ENCODE measurements at places on chromosomes 1 and 21. TPM values are rescaled to one million over a fixed set of nuclear protein-coding genes. Genes with fewer than 3 reads are reported as not detected.
A peak's percentile ranks its signal among the peaks of the same experiment; 100 is the strongest.

The PPM1J gene
- total RNA-seq, result not detected

- H3K27me3 ChIP-seq, result no peaks in the 10 kb centered on the region
- H3K27ac ChIP-seq, result no peak overlapping the region
- H3K4me1 ChIP-seq, result peaks cover 8% of the 10 kb centered on the region
- H3K36me3 ChIP-seq, result no peaks in the 10 kb centered on the region
- no peak for DNase-seq
Observed at GRCh38 chr1:212205843-212206242, 79.4 kb upstream of the PPP2R5A start.

DNA sequence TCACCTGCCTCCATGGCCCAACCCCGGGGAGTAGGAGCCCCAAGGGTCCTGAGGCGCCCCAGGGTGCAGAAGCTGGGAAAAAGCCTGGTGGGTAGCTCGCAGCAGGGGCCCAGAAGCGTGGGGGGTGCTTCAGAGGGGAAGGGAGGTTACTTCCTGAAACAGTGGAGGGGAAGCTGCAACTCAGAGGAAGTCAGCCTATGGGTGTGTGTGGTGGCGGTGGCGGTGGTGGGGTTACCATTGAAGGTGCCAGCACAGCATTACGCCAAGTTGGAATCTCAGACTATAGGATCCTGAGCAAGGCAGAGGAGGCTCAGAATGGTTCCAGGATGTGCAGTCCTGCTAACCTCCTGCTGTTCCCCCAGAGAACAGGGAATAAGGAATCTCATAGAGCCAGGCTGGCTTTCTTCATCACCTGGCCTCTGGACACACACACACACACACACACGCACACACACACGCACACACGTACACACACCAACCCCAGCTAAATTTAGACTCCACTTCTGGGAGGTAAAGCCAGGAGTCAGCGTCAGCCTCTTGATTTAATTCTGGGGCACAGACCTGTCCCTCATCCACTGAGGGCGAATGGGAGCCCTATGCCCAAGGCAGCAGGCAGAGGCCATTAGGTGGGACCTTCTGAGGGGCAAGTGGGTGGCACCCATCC, 1.3 kb downstream of the DENND4B start:
- peak overlapping the region; percentile 100 for H3K4me3 ChIP-seq
- H3K36me3 ChIP-seq, result peaks cover 80% of the 10 kb centered on the region
- no peak for DNase-seq
- H3K4me1 ChIP-seq, result peaks cover 23% of the 10 kb centered on the region
- no peaks in the 10 kb centered on the region for H3K27me3 ChIP-seq

DNA sequence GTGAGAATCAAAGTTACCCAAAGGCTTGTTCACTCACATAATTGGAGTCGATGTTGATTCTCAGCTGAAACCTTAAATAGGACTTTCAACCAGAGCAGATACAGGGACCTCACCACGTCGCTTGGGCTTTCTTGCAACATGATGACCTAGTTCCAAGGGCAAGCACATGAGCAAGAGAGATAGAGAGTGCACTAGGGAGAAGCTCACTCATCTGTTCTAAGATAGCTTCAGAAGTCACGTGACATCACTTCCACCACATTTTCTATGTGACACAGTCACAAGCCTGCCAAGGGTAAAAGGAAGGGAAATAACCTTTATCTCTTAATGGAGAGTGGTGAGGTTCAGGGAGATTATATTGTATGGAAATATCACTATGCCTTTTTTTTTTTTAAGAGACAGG, 470.1 kb upstream of the PLXNA2 start:
- H3K27ac ChIP-seq, result no peak overlapping the region
- H3K36me3 ChIP-seq, result no peaks in the 10 kb centered on the region
- H3K4me3 ChIP-seq, result no peak overlapping the region
- H3K4me1 ChIP-seq, result no peaks in the 10 kb centered on the region
- H3K27me3 ChIP-seq, result no peaks in the 10 kb centered on the region

The IFI44L gene
- total RNA-seq, result 0.56 TPM

The LY9 gene
- not detected for total RNA-seq

DNA sequence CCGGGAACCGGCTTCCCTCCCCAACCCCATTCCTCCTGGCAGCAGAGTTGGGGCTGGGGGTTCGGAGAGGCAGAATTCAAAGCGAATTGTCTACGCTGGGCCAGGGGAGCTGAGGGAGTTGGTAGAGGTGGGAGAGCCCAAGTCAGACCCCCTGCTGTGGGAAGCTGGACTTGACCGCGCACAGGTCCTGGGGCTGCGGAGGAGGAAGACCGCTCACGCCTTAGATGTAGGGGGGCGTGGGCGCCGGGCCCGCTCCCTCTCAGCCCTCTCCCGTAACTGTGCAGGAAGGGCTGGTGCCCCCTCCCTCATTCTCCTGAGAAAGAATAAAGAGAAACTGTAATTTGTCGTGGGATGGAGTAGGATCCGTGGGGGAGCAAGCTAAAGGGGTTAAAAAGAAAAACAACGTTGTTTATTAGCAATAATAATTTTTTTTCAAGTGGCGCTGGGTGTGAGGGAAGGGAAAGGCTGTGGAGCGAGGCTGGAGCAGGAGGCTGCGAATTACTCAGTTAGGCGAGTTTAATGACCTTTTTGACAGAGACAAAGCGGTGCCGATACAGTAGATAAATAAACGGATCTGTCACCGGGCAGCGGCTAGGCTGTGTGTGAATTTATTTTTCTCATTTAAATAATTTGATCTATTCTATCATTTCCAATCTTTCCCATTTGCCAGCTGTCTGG, 838 bp upstream of the GRIK3 start:
- no peak overlapping the region for H3K27ac ChIP-seq
- H3K4me1 ChIP-seq, result no peaks in the 10 kb centered on the region
- H3K27me3 ChIP-seq, result peaks cover 66% of the 10 kb centered on the region
- H3K4me3 ChIP-seq, result no peak overlapping the region

DNA sequence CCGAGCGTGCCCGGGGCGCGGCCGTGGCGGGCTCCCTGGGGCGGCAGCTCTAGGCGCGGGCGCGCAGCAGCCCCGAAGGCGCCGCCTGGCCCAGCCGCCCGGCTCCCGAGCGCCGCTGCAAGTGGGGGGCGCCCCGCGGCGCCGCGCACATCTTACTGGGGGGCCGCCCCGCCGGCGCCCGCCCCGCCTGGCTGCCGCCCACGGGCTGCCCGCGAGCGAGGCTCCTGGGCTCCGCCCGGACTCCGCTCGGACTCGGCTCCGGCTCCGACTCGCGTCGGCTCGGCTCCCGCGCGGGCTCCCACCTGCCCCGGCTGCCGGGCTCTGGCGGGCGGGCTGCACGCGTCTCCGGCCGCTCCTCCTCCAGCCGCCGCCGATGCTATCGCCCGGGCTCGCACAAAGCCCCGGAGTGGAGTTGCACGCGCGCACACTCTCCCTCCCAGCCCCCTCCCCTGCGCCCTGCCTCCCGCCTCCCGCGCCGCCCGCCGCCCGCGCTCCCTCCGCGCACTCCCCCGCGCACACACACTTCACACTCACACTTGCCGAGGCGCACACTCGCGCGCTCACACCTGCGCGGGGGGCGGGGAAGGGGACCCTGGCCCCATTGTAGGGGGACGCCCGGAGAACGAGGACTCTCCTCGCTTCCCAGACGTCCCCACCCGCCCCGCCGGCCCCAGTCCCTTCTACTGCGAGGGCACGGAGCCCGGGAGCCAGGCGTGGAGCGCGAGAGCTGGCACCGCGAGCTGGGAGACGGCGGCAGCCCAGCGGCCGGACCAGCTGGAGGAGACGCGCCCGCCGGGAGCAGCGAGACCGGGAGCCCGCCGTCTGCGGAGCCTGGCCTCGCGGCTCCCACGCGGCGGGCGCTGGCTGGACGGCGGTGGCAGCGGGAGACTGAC, at the start of gene GRIK3:
GRIK3 (minus strand) TSS at position 395 of the 893 bp plus-strand sequence. CDS start 407 bp downstream, outside the sequence.
- H3K4me3 ChIP-seq, result no peak within 1 kb of the TSS
- no peak for DNase-seq
- no peak within 1 kb of the TSS for H3K27ac ChIP-seq
- H3K4me1 ChIP-seq, result no peaks in the 10 kb centered on the region
- no peaks in the 10 kb centered on the region for H3K36me3 ChIP-seq
- peaks cover 71% of the 10 kb centered on the region for H3K27me3 ChIP-seq

GRCh38 chr1:18211764-18212163, 104.2 kb downstream of the IGSF21 start:
- peaks cover 9% of the 10 kb centered on the region for H3K27me3 ChIP-seq
- H3K4me3 ChIP-seq, result no peak overlapping the region
- H3K36me3 ChIP-seq, result no peaks in the 10 kb centered on the region
- no peaks in the 10 kb centered on the region for H3K4me1 ChIP-seq
- no peak for DNase-seq

DNA sequence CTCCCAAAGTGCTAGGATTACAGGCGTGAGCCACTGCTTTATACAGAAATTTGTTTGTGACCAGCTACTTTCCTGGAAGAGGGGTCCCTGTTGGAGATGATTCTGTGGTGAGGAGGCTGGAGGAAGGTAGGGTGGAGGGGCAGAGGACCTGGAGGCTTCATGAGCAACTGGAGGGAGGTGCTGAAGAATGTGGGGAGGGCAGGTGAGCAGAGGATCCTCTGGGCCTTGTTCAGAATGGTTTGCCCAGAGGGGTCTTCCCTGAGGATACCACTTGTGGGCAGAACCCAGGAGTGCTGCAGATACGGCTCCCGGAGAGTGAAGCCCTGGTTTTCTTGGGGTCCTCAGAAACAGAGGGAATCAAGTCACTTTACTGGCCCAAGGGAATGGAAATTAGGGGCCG, 67.2 kb upstream of the WDR26 start:
- H3K27me3 ChIP-seq, result no peaks in the 10 kb centered on the region
- DNase-seq, result no peak
- no peak overlapping the region for H3K27ac ChIP-seq

GRCh38 chr1:168751195-168751650, 22.2 kb upstream of the DPT start:
- H3K4me1 ChIP-seq, result no peaks in the 10 kb centered on the region
- no peak overlapping the region for H3K27ac ChIP-seq
- no peaks in the 10 kb centered on the region for H3K36me3 ChIP-seq
- H3K4me3 ChIP-seq, result no peak overlapping the region
- no peaks in the 10 kb centered on the region for H3K27me3 ChIP-seq

DNA sequence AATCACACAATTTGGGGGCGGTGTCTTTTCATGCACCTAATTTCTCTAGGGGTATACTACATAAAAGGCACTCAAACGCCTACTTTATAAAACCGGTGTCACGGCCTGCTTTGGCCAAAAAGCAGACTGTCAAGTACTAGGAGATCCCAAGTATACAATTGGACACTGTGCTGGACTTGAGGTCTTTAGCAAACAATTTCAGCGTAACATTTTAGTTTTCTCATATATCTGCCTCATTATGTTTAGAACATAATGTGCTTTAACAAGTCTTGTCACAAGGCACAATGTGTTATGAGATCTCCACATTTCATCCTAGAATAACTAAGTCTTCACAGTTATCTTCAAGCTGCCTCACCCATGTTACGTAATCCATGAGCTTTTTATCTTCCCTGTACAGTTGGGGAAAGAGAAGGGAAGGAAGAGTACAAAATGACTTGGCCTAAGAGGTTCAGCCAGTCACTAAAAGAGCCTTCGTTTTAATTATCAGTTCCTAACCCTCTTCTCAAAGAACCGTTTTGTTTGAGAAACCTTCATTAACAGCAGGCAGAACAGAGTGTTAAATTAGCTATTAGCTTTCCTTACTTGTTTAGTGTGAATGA, 1.7 kb downstream of the SSX2IP start:
- no peaks in the 10 kb centered on the region for H3K36me3 ChIP-seq
- no peak for DNase-seq
- no peaks in the 10 kb centered on the region for H3K27me3 ChIP-seq
- H3K4me1 ChIP-seq, result peaks cover 10% of the 10 kb centered on the region
- H3K27ac ChIP-seq, result no peak overlapping the region

DNA sequence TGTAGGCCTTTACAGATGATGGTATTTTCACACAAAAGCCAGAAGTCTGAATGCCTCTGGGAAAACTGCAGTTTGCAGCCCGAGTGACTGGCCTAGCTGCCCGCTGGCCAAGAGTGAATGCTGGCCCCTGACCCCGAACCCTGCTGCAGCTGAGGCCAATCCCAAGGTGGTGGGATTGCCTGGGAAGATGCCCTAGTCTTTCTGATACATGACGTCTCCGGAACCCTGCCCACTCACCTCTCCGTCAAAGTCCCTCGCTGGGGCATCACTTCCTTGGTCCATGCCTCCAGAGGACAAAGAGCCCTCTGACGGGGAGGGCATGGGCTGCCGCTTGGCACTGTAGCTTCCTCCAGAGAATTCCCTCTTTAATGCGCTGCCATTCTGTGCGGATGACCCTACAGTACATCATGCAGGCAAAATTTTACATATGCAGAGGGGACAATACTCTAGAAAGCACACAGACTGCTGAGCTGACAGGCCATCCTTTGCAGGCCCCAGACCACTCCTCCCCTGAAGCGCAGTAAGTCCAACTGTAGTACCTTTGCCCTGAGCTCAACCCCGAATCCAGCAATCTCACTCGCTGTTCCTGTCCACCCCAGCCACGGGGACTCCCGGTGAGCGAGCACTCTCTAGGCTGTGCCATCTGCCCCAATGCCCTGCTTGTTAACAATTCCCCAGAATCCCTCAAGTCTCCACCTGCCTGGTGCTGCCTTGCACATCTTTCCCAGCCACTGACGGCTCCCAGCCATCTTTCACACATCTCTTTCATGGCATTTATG, 54.7 kb downstream of the COQ8A start:
- peaks cover 19% of the 10 kb centered on the region for H3K36me3 ChIP-seq
- H3K27ac ChIP-seq, result no peak overlapping the region
- no peak overlapping the region for H3K4me3 ChIP-seq
- no peaks in the 10 kb centered on the region for H3K4me1 ChIP-seq
- no peaks in the 10 kb centered on the region for H3K27me3 ChIP-seq
- DNase-seq, result no peak

- H3K4me1 ChIP-seq, result no peaks in the 10 kb centered on the region
- H3K36me3 ChIP-seq, result peaks cover 40% of the 10 kb centered on the region
- H3K27me3 ChIP-seq, result no peaks in the 10 kb centered on the region
- no peak overlapping the region for H3K27ac ChIP-seq
- no peak overlapping the region for H3K4me3 ChIP-seq
Observed at GRCh38 chr21:25756190-25756932, 21.6 kb downstream of the GABPA start.

DNA sequence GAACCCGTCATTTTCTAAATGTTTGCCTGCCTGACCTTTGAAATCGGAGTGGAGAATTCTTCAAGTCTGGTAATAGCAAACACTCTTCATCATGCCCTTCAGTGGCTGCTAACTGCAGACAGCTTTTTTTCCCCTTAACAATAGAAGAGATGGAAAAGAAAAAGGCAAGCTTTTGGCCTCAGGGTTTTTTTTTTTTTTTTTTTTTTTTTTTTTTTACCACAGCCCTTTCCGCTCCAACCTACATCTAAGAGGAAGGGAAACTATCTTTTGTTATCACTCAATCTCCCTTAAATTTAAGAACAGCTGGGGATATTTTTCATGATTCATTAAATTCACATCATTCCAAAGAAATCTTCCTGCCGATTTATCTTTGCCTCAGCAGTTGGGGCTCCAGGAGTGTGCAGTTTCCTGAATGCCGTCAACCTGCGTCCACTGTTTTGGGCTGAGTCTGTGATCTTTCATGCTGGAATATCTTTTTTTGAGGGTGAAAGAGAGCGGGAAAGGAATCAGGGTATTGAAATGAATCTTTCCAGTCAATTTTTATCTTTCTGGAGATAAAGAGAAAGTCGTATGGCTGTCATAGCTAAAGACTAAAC, 144.5 kb upstream of the SMYD2 start:
- no peak overlapping the region for H3K4me3 ChIP-seq
- no peak overlapping the region for H3K27ac ChIP-seq
- DNase-seq, result no peak
- H3K4me1 ChIP-seq, result no peaks in the 10 kb centered on the region
- no peaks in the 10 kb centered on the region for H3K36me3 ChIP-seq

The GPR52 gene
- 0.24 TPM for total RNA-seq

GRCh38 chr1:60277269-60277668, 203.7 kb upstream of the C1orf87 start:
- no peaks in the 10 kb centered on the region for H3K27me3 ChIP-seq
- no peak overlapping the region for H3K27ac ChIP-seq
- H3K4me1 ChIP-seq, result peaks cover 13% of the 10 kb centered on the region
- no peak for DNase-seq
